ENCODE measurements at places on chromosomes 2 and 18. TPM values are rescaled to one million over a fixed set of nuclear protein-coding genes. Genes with fewer than 3 reads are reported as not detected.

The CXCR2 gene
- 7.7 TPM for total RNA-seq

DNA sequence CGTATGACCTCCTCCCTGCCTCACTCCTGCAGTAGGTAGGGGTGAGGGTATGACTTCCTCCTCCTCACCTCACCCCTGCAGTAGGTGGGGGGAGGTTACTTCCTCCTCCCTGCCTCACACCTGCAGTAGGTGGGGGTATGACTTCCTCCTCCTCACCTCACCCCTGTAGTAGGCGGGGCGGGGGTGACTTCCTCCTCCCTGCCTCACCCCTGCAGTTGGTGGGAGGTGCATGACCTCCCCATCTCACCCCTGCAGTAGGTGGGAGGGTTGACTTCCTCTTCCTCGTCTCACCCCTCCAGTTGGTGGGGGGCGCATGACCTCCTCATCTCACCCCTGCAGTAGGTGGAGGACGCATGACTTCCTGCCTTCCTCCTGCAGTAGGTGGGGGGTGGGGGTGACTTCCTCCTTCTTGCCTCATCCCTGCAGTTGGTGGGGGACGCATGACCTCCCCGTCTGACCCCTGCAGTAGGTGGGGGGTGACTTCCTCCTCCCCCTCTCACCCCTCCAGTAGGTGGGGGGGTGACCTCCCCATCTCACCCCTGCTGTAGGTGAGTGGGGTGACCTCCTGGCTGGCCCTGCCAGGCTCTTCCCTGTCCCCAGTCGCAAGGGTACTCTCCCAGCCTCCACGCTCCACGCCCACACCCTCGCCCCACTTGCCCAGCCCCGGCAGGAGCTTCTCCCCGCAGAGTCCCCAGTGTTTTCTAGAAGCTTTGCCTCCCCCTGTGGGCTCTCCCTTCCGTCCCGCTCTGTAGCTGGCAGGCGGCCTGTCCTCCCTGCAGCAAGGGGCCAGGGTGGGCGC is 39.3 kb downstream of the TSHZ1 start:
- no peak for DNase-seq

DNA sequence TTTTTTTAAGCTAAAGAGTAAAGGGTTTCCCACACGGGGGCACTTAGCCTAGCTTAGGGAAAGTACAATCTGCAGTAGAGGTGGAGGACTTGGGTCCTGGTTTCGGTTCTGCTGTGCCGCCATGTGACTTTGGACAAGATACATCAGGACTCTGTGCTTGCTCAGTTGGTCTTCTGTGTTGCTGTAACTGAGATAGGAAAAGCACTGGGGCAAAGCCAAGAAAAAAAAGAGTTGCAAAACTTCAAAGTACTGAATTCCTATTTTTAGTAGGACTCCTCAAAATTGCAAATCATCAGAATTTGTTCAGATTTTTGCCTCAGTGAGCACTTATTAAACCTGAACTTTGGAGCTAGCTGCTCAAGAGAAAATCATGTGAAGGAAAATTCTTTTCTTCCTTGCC is 96.3 kb upstream of the STON1 start:
- no peak for DNase-seq

GRCh38 chr2:64260817-64261216 is 116.6 kb upstream of the PELI1 start:
- DNase-seq: peak; percentile 49

The MDH1B gene
- total RNA-seq: 2.7 TPM

DNA sequence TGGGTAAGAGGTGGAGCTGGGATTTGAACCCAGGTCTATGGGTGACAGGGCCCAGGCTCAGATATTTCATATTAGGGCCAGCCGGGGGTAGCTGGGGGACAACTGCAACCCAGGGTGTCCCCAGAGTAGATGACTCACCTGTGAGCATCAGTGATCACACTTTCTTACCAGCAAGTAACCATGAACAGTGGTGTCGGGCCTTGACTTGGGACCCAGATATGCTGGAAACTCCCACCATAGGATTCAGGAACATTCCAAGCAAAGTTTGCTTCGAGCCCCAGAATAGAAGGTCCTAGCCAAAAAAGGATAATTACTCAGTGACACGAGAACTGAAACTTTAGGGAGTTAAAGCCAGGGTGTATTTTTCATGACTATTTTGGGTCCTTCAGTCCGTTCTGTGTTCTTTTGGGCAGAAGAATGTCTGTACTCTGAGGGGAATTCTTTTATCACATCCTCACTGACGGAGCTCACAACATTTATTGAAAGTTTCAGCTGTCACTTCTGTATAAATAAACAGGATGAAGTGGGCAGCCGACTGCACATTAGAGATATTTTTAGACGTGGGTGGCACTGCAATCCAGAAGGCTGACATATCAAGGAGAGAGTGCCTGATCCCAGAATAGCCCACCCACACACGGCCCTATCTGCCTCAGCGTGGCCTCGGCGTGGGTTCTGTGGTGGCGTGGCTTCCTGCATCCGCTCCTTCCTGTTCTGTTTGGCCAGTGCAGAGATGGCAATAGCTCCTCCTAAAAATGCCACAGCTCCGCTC is 45.6 kb downstream of the RAMP1 start:
- peak; percentile 58 for DNase-seq

Data from ureter (tissue), 1 donor.